ENCODE measurements at places on chromosomes 7 and 10.

GRCh38 chr10:21318540-21319167, 206.8 kb downstream of the SKIDA1 start:
- DNase-seq: no peak

DNA sequence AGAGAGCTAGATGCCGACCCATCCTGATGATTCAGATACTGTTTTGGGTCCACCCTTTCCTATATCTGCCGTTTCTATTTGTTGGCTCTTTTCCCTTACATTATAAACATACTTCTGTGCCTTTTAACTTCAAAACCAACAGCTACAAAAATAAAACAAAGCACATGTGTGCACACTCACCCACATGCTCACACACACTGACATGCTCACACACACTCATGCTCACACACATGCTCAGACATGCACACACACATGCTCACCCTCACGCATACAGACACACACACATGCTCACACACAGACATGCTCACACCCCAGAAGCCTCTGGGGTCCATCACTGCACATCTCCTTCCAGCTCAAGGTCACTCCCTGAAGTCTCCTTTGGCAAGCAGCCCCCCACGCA, 88.1 kb downstream of the TCERG1L start:
- no peak for DNase-seq

GRCh38 chr10:27240212-27241009, at the start of gene ACBD5:
TSS of gene ACBD5 (minus strand) at chr10:27240797. CDS start at chr10:27240688, 109 bp downstream.
- DNase-seq: peak; percentile 73

GRCh38 chr7:153081496-153081895, 321.9 kb downstream of the ACTR3B start:
- DNase-seq: no peak

DNA sequence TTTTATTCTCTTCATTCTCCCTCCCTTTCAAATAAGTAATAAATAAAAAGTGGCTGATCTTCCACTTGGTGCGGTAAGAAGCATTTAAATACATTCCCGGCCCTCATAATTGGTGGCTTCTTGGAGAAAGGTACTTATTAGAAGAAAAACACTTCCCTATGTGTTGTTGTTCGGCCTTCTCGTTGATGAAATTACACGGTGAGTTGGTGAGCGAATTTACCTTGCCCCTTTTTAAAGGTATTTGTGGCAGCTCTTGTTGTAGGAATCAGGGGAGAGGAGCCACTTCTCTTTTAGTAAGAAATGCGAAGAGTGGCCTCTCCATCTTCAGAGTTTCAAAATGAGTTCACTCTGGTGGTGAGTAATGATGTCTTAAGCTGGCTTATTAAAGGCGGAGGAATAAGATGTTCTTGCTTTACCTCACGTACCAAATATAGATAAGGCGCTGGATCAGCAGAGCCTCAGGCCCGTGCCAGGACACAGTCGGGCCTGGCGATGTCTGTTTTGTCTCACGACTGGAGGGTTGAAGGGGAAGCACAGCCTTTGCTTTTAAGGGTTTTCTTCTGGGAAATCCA, 135.9 kb downstream of the CUX1 start:
- DNase-seq: no peak

GRCh38 chr7:119572541-119572940, 700.4 kb upstream of the KCND2 start:
- DNase-seq: no peak

- no peak for DNase-seq
These were observed 150.0 kb upstream of the RSU1 start for GRCh38 chr10:16966991-16967865.

GRCh38 chr10:117480097-117480496, 62.4 kb upstream of the EMX2 start:
- no peak for DNase-seq

Measured in stimulated activated CD8-positive, alpha-beta memory T cell treated with anti-CD3 and anti-CD28 coated beads, Interleukin-15, amount 100 ng/mL, for 48 hours (primary cell).